ENCODE measurements at places on chromosomes 6 and 20. TPM values are rescaled to one million over a fixed set of nuclear protein-coding genes. Genes with fewer than 3 reads are reported as not detected.

- DNase-seq = peak; percentile 69
These were observed 121.6 kb downstream of the ADAT2 start for GRCh38 chr6:143328876-143329275.

GRCh38 chr6:32622545-32623401 lies 14.4 kb upstream of the HLA-DQA1 start:
- no peak for DNase-seq

DNA sequence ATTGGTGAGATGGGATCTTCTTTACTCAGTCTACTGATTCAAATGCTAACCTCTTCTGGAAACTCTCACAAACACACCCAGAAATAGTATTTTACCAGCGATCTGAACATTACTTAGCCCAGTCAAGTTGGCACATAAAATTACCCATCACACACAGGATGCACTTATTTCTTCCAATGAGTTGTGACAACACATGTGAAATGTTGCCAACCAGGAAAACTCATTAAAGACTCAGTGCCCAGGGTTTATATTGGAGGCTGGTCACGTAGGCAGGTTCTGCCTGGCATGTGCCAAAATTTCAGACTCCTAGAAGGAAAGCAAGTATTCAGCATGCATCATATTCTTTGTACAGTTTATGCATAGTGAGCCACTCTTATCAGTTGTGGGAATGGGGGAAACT lies 443.3 kb downstream of the EPM2A start:
- no peak for DNase-seq

GRCh38 chr6:38375341-38375740 lies 264.4 kb downstream of the BTBD9 start:
- no peak for DNase-seq

DNA sequence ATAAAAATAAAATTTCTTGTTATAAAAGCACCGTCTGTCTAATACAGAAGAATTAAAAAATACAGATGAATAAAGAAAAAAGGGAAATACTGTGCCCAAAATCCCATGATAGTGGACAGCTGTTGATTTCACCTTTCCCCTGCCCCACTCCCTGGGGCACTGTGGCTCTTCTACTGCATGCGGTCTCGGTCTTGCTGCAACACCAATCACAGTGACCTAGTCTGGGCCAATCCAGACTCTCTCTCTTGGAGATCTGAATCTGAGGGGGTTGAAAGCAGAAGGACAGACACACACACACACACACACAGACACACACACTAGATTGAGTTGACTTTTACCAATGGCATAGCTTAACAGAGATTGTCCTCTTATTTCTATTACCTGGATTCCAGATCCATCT lies 70.5 kb upstream of the FYN start:
- DNase-seq = no peak

- DNase-seq = no peak
These were observed 202.4 kb downstream of the FARS2 start for GRCh38 chr6:5463690-5464089.

DNA sequence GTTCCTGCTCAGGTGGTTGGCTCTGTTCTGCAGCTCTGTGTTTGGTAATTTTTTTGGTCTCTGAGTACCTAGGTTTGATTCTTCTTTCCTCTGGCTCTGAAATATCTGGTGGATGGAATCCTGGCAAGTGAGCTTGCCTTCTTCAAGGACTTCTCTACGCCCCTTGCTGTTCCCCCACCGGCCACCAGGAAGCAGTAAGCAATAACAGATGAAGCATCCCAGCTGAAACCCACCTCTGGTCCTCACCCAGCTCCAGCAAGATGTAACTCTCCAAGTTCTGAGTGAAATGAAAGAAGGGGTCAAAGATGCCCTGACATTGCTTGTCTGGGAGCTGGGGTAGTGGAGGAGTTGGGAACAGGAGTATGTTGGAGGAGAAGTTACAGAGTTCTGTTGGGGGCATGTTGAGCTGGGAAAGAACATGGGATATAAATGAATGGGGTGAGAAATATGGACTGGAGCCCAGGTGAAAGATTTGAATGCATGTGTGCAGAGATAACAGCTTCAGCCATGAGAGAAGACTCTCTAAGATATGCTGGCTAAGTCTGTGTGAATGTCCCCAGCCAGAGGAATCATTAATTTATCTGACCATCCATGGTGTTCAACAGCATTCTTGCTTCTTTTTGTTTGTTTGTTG lies 51.3 kb upstream of the GLP1R start:
- peak; percentile 22 for DNase-seq

GRCh38 chr6:149385998-149386646 lies 13.9 kb upstream of the SUMO4 start:
- no peak for DNase-seq

DNA sequence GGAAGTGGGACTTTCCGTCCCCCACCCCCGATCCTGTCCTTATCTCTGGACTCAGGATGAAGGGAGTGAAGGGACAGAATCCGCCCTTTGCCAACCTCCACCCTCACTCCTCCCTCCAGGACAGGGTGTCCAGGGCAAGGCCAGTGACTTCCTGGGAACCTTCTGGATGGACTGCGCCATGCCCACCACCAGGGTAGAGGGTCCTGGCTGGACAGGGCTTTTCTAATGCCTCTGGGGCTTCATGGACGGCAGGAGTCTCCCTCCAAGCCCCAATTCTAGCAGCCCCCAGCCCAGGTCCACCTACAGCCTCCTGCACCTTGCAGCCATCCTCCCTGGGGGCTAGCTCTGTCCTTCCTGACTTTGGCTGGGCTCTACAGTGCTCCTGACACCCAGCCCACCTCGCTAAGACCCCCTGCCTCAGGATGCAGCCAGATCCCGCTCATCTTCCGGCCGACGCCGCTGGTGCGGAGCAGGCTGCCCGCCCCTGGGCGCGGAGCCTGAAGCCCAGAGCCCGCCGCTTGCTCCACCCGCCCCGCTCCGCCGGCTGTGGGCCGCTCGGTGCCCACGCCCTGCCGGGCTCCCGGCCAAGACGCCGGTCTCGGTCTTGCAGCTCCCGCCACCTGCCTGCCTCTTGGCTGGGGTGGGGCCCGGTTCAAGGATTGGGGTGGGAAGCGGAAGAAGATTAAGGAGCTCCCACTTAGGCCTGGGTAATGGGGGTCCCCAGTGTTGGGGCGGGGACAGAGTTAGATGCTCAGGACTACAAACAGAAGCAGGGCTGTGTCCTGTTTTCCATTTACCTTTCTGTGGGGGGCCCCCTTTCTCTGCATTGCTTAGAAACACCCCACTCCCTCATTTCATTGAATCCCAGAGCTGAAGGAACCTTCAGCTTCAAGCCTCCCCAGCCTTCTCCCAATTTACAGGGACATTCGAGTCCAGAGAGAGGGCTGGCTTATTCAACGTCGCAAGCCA lies 72.8 kb downstream of the MDGA1 start:
- peak; percentile 39 for DNase-seq

- no peak for DNase-seq
These were observed 51.9 kb downstream of the NFATC2 start for GRCh38 chr20:51490635-51491034.

- DNase-seq = no peak
These were observed 6.0 kb downstream of the TLDC2 start for GRCh38 chr20:36881888-36882287.

DNA sequence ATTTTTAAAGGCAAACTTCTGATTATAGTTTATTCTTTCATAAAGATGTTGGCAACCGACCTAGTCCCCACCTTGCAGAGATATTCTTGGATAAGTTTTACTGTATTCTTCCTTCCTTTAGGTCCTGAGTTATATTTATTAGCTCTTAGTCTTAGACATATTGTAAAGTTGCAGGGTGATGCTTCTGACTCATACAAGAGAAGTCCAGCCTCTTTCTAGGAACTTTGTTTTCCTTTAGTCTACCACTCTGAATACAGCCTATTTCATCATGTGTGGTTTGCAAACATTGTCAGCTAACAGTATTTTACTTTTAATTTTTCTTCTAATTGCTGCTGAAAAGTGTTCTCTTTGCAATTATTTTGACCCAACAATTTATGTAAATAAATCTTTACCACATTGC lies 686.7 kb downstream of the COL12A1 start:
- peak; percentile 86 for DNase-seq

DNA sequence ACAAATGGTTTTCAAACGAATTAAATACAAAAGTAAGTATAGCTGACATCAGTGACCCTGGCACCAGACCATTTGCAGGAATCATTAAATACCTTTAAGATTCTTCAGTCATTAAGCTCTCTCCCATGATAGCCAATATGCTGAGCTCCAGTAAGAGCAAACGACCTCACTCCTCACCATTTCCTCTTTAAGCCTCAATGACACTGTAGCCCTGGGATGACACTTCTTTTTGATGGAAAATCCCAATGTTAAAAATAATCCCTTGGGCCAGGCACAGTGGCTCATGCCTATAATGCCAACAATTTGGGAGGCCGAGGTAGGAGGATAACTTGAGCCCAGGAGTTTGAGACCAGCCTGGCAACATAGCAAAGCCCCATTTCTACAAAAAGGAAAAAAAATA lies 3.3 kb upstream of the SGK1 start:
- no peak for DNase-seq

- DNase-seq = no peak
These were observed 214.9 kb upstream of the KCNG1 start for GRCh38 chr20:51237791-51238190.

GRCh38 chr6:47854971-47855370 lies 73.1 kb downstream of the OPN5 start:
- DNase-seq = no peak

- no peak for DNase-seq
These were observed 132.1 kb upstream of the ZNF184 start for GRCh38 chr6:27604986-27605385.

DNA sequence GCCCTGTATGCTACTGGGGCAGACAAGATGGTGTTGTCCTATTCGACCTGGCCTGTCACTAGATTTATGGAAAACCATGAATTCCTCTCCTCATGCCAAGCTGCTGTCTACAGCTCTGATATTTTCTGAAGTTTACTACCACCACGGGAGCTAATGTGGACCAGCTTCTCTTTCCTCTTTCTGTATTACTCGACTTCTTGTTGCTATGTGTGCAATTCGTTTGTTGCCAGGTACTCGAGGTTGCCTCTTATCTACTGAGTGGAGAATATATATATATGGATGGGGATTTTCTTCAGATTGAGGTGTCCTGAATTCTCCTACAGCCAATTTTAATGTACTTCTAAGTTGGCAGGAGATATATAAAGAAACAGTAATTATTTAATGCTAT lies 34.7 kb downstream of the MAN1A1 start:
- DNase-seq = no peak

DNA sequence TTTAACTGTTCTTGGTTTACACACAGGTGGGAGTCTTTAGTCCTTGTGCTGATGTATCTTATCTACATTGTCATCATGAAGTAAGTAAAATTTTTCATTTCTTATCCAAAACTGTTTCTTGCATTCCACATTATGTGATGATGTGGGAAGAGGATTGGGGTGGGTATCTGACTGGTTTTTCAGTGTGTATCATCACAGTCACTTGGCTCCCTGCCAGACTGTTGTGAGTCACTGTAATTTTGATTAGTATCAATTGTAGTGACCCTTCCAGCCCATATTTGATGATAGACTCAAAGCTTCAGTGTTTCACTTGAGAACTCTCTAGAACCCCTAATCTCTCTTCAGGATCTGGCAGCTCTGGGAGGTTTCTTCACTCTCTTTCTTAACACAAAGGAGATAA lies 84.5 kb upstream of the RIN2 start:
- DNase-seq = no peak

DNA sequence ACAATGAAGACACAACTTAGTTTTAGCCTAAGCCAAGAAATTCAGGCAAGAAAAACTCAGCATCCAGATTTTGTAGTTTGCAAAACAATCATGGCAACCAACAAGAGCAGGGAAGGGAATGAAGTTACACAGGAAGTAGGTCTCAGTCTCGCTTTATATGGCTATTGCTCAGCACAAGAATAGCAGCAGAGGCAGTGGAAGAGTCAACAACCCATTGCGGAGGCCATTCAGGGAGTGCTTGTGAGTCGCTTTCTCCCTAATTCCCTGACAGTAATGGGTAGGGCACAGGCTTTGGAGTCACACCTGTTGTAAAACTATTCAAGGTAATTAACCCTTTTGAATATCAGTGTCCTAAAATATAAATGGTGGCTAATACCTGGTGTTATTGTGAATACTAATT lies 238.5 kb downstream of the HDGFL1 start:
- no peak for DNase-seq

- peak; percentile 24 for DNase-seq
These were observed 12.8 kb downstream of the STK4 start for GRCh38 chr20:44979090-44979621.

DNA sequence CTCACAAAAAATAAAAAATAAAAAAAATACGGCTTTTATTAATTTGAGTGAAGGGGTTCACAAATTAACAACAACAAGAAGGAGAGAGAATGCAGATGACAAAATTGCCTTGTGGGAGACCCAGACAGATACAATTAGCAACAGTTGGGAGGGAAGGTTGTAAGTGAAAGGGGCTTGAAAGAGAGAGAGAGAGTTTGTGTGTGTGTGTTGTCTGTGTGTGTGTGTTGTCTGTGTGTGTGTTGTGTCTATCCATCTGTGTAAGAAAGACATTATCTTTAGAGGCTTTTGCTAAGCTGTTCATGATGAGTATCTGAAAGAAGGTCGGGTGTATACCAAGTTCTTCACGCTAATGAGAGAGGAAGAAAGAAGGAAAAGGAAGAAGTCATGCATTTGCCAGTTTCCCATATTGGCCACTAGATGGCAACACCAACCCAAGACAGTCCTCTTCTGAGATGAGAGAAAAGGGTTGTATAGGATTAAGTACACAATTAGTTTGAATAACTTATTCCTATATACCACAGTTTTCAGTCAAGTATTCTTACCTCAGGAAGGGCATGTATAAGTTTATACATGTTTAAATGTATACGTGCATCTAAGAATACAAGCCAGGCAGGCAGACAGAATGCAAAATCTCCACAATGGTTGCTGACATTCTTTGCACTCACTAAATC lies 63.7 kb upstream of the CD2AP start:
- DNase-seq = peak; percentile 64

GRCh38 chr6:84788689-84789088 lies 24.3 kb upstream of the TBX18 start:
- no peak for DNase-seq

GRCh38 chr20:45406260-45407066 lies 1.6 kb upstream of the DBNDD2 start:
- no peak for DNase-seq

GRCh38 chr6:145669627-145670034 lies 65.7 kb downstream of the EPM2A start:
- DNase-seq = peak; percentile 83

GRCh38 chr20:62650551-62651284 lies 8.4 kb downstream of the SLCO4A1 start:
- no peak for DNase-seq

- no peak for DNase-seq
These were observed 1.5 kb downstream of the PTPRT start for GRCh38 chr20:43188234-43188653.

CST4 gene
- total RNA-seq = 0.17 TPM

TAAR2 gene
- not detected for total RNA-seq

SIM1 gene
- not detected for total RNA-seq

STX11 gene
- total RNA-seq = 0.26 TPM

ASCC3 gene
- 55.0 TPM for total RNA-seq

KCNK16 gene
- not detected for total RNA-seq

RPS6KA2 gene
- 109 TPM for total RNA-seq

OTOR gene
- total RNA-seq = not detected

GPR63 gene
- 3.0 TPM for total RNA-seq

RHAG gene
- total RNA-seq = not detected

WDR46 gene
- 55.2 TPM for total RNA-seq
